ENCODE measurements at places on chromosomes 4 and X. TPM values are rescaled to one million over a fixed set of nuclear protein-coding genes. Genes with fewer than 3 reads are reported as not detected.

The AFM gene
- total RNA-seq: not detected

The AIMP1 gene
- 42.6 TPM for total RNA-seq

The MTM1 gene
- 42.2 TPM for total RNA-seq

The PRR32 gene
- total RNA-seq: not detected

The RAI2 gene
- total RNA-seq: 4.7 TPM

The DAPP1 gene
- total RNA-seq: 1.7 TPM

The HSFX1 gene
- 1.3 TPM for total RNA-seq

The GAGE12H gene
- not detected for total RNA-seq

The SORBS2 gene
- 44.9 TPM for total RNA-seq

The SHROOM4 gene
- 3.2 TPM for total RNA-seq

All from mucosa of descending colon (tissue), 3 donors.